ENCODE measurements at places on chromosomes 4 and X.

- no peak for DNase-seq
Observed at GRCh38 chr4:120994521-120994920, 72.0 kb upstream of the PRDM5 start.

- DNase-seq = no peak
Observed at GRCh38 chrX:98523026-98523425, 1639.3 kb downstream of the RPA4 start.

GRCh38 chr4:18524667-18525066 lies 503.1 kb upstream of the LCORL start:
- no peak for DNase-seq

DNA sequence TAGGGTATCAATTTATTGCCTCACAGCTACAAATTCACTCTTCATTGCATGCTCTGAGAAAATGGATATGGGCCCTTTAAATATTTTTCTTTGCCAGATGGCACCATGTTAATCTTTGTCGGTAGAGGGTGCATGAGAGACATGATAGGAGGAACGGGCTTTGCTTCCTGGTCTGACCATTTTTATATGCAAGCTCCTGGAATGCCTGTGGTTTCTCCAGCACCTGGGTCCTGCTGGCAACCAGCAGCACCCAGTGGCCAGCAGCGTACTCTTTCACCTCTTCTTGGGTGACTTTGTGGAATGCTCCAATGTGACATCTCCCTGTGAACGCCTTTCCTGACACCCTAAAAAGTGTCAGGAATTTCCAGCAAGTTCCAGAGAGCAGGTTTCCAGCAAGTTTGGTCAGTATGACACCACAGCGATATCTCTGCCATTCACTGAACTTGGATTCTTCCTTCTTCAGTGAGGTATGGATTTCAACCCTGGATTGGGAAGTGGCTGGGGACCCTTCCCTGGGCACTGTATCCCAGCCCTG lies 140.3 kb upstream of the PGRMC2 start:
- DNase-seq = no peak

DNA sequence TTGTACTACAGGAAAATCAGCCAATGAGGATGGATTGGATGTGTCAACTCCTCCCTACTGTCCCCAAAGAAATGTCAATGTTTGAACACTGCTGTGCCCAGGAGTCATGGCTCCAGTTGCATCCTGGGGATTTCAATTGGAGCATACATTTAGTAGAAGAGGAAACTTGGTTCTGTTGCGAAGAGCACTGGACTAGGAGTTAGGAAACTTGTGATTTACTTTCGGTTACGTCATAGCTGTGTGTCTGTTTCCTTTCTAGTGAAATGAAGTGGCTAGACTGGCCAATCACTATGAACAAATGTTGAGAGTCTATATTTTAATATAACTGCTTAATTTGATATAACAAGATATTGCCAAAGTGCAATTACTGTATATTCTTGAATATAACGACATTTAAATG lies 35.2 kb downstream of the ARL9 start:
- no peak for DNase-seq

DNA sequence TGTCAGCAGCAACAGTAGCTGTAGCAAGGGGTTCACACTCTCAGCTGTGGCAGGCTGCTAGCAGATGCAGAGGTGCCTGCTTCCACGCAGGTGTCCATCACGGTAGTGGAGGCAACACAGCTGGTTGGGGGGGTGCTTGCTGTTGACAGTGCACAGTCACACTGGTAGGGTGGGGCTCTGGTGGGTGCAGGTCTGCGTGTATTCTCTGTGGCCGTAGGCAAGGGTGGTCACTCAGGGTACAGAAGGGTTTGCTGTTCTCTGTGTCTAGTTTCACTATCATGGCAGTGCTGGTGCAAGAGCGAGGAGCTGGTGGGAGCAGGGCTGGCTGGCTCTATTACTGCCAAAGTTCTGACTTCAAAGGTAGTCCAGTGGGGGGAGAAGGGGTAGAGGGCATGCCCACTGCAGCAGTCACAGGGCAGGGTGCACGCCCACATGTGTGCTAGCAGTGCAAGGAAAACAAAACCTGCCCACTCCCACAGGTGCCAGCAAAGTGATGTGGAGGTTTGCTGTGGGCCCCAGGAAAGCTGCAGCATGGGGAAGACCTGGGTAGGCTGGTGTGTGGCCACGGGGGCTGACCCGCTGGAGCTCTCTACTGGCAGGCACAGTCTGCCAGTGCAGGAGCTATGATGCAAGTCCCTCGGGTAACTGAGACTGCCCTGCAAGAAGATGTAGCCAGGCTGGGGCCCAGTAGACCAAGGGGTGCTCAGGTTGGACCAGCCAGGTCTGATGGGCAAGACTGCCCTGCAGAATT lies 21.6 kb upstream of the WDR17 start:
- DNase-seq = no peak

GRCh38 chr4:85029453-85029852 lies 63.0 kb upstream of the WDFY3 start:
- DNase-seq = no peak

DNA sequence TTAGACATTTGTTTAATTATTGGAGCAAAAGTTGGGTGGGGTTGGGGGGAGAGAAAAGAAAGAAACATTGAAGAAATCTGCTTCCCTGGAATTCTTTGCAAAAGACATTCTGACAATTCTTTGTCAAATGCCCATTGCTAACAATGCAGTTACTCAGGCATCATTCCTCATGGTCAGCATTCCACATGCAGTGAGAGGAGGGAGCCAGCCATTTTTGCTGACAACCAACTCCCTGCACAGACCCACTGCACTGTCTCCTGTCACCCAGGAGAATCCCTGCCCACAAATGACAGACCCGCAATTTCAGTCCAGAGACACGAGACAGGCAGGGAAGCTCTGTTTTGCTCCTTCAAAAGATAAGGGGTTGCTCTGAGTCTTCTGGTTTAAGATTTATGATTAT lies 985.1 kb upstream of the SLIT2 start:
- DNase-seq = no peak

DNA sequence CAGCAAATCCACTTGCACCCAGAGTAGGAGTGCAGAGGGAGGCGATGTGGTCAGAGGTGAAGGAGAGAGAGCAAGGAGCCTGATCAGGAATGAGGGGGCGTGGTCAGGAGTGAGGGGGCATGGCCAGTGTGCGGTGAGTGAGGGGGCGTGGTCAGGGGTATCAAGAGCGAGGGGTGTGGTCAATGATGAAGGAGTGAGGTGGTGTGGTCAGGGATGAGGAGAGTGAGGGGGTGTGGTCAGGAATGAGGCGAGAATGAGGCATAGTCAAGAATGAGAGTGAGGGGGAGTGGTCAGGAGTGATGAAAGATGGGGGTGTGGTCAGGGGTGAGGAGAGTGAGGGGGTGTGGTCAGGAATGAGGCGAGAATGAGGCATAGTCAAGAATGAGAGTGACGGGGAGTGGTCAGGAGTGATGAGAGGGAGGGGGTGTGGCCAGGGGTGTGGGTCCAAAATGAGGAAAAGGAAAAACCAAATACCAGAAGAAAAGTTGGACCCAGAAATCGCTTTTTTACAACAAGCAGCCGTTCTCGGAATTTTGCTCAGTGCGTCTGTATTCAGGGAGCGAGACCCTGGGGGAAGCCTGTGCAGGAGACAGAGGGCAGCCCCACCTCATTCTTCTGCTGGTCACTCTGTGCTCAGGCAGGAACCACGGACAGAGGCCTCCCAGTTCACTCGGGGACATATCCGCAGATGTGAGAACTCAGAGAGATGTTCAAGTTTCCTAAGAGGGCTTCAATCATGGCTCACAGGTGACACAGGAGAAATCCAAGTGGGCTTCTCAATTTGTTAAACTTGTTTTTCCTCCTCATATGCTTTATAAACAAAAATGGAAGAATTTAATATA lies 47.5 kb downstream of the MAGEA1 start:
- no peak for DNase-seq

- no peak for DNase-seq
Observed at GRCh38 chr4:123352240-123352945, 44.2 kb upstream of the SPRY1 start.

DNA sequence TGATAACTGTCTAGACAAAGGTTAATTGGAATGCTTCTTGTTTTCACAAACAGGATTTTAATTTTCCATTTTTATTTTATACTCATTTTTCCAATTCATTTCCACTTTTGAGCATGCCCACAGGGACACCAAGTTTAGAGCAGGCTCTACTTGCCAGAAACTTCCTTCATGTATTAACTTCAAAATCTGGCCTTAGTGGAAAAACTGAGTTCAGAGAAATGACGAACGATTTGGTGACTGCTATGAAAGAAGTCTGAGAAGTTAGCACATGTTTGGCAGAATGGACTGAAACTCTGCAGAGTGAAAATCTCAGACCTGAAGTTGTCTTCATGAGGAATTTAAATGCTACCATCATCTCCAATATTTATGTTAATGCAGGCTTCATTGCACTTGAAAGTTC lies 214.1 kb downstream of the THOC2 start:
- DNase-seq = no peak

DNA sequence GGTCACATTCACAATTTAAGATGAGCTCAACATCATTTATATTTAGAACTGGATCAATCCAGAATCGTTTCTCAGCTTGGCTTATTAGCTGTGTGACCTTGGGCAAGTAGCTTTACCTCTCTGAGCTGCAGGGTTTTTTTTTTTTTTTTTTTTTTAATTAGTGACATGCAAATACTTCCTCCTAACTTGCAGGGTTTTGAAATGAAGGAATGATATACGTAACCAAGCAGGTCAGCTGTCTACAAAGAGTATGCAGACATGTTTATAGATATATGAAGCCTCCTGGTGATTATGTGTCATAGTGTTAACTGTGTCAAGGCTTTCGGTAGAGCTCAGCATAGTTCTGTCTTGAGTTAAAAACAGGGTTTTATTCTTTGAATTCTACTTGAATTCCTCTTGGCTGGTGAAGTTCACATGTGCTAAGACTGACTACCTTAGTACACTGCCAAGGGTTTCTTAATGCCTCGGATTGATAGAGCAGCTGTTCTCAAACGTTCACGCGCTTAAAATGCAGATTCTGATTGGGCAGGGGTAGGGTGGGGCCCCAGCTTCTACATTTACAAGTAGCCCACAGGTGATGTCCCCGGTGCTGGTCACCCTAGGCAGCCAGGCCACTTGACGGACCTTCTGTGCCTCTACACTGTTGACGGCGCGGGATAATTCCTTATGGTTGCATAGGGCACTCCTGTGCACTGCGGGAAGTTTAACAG lies 654 bp upstream of the STS start:
- DNase-seq = no peak

- DNase-seq = no peak
Observed at GRCh38 chrX:97751735-97752134, 868.0 kb downstream of the RPA4 start.

GRCh38 chr4:44121210-44121609 lies 327.4 kb downstream of the KCTD8 start:
- DNase-seq = no peak

DNA sequence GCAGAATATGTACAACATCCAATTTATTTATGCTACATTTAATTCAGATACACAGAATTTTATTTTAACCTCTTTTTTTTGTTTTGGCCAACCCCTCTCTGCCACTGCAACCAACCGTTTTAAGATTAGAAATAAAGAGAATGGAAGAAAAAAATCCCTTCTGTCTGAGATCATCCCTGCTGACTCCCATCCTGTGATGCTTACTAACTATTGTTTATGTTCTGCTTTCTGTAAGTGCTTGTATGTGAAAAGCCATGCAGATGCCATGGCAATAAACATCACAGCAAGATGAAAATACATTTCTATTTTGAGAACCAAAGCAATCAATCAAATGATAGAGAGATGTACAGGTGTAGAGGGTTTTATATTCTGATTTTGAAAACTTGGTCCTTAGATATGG lies 70.1 kb downstream of the GABRB1 start:
- no peak for DNase-seq

DNA sequence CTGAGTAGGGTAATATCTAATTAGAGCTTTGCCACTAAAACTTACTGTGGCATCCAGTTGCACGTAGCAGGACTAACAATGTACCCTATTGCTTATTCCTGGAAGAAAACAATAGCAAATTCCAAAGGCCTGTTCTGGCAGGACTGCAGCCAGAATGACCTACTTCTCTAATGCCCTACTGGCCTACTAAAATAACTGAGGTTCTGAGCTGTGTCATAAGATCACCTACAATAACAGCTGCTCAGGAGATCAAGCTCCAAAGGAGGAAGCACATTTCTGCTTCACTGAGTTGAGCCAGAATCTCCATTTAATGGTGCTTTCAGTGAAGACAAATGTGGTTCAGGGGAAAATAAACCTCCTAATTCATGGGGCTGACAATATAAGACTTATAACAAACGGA lies 42.2 kb upstream of the CXCL8 start:
- DNase-seq = no peak

DNA sequence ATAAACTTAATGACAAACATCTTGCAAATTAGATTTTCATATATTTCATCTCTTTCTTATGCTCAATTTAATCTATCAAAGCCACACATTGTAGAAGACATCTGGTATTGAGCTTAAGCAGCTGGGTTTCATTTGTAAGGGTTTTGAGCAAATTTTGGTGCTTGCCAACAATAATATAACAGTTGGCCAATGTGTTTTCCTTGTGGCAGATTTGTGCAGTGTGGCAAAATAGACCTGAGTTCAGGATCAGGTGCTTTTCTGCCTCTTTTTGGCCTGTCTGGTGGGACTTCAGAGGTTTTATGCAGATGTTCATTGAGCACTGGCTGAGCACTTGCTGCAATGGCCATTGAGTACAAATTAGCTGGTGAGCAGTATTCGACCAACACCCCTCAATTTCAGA lies 301.9 kb downstream of the BMPR1B start:
- DNase-seq = peak; percentile 74

GRCh38 chrX:9310616-9311015 lies 154.2 kb upstream of the TBL1X start:
- no peak for DNase-seq

GRCh38 chr4:109444182-109444844 lies 10.7 kb downstream of the SEC24B start:
- no peak for DNase-seq

- no peak for DNase-seq
Observed at GRCh38 chrX:9997524-9997923, 30.4 kb downstream of the CLDN34 start.

DNA sequence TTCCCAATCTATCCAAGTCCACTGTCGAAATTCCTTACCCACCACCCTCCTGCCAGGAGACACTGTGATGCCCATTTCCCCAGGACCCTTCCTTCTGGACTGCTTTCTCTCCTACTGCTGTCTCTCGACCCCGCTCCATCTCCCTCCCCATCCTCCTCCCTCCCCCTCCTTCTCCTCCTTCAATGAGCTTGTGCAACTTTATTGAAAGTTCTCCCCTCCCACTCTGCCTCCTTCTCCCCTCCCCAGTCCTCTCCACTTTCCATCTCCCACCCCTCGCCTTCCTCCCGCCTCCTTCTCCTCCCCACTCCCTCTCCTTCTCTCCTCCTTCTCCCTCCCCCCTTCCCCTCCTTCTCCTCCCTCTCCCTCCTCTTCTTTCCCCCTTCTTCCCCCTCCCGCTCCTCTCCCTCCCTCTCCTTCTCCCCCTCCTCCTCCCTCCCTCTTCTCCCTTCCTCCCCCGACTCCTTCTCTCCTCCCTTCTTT lies 116.6 kb upstream of the FAT1 start:
- no peak for DNase-seq

- DNase-seq = no peak
Observed at GRCh38 chr4:55358668-55359067, 12.6 kb downstream of the SRD5A3 start.

DNA sequence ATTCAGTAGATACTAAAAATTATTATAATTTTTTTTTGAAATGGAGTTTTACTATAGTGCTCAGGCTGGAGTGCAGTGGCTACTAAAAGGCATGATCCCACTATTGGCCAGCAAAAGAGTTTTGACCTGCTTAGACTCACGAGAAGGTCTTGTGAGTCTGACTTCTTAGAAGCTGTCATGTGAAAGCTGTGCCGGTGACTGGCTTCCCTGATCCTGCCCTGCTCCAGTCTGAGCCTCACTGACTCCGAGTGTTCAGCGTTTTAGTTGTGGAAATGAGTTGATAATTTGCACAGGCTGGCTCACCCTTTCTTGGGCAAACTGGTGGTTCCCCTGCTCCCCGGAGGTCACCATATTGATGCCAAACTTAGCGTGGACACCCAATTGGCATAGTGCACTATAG lies 16.4 kb upstream of the CXCL8 start:
- DNase-seq = no peak
